ENCODE measurements at places on chromosomes 4 and X.
A peak's percentile ranks its signal among the peaks of the same experiment; 100 is the strongest.

- no peak for DNase-seq
Measured at GRCh38 chr4:119478446-119479179, 150.0 kb downstream of the PDE5A start.

DNA sequence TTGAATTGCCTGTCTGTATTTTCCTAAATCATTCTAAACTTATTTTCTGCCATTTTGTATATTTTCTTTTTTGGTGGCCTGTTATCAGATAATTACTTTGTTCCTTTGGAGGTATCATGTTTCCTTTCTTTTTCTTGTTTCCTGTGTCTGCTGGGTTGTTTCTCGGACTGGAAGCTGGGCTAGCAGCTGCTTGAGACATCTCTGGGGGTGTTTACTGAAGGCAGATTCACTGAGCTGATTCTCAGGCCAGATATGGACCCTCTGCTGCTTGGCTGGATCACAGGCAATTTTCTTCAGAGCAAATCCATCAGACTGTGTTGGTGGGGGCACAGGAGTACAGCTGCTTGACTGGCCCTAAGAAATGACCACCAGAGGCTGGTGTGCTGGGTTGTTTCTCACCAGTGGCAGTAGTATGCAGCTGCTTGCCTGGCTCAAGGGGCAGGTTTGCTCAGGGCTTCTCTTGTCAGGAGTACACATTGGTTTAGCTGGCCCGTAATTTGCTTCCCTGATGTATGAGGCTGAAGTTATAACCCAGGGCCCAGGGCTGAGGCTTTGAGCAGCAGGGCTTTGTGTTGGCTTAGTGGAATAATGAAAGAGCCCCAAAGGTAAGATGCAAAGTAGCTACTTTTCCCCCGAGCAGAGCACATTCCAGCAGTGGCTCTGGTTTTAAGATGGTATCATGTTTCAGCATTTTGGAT is 680.6 kb downstream of the TECRL start:
- DNase-seq = no peak

DNA sequence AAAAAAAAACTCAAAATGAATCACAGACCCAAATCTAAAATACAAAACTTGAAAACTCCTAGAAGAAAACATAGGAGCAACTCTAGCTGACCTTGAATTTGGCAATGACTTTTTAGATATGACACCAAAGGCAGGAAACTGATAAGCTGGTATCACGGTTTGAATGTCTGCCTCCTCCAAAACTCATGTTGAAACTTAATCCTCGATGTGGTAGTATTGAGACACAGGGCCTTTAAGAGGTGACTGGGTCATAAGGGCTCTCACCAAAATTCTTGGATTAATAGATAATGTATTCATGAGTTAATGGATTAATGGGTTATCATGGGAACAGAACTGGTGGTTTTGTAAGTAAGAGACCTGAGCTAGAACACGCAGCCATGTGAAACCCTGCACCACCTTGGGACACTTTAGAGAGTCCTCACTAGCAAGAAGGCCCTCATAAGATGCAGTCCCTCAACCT is 40.5 kb downstream of the FRYL start:
- DNase-seq = no peak

GRCh38 chr4:8730159-8730558 is 137.6 kb downstream of the CPZ start:
- DNase-seq = no peak

DNA sequence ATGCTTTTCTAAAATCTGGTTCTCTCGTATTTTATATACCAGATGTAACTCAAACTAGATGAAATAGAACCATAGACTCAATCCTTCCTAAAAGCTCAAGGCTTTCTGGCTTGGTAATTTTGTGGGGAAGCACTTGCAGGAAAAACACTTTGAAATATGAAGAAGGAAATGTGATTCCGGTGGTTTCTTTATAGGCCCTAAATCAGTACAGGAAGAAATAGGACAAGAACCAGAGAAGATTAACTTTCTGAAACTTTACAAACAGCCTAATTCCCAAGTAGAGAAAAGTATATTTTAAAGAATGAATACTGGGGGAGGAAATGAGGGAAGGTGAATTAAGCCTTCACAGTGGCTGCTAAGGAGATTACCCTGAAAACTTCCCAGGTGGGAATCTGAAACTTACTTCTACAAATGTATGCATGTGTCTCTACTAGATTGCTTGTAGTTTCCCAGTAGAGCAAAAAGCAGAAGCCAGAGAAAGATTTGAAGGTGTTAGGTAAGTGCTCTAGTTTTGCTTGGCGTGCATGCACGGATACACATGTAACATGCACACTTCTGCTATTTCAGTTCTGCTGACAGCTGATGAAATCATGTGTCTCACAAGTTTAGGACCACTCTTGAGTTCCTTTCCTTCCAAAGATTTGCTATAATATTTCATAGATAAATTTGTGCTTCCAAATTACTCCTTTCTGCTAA is 92.1 kb downstream of the AFF1 start:
- DNase-seq = no peak

DNA sequence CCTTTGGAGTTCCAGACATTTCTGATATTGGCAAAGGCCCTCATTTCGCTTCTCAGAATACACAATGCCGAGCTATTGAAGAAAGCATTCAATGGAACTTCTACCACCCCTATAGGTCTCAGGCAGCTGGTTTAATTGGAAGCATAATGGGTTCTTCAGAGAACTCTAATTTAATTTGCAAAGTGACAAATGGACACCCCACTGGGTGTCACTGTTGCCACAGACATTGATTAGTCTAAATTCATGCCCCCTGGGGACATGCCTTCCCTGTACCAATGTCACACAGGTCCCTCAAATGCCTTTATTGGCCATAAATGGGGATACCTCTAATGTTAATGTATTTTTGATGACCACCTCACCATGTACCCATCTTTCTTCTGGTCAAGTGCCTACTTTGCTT is 22.9 kb upstream of the TMEM255A start:
- DNase-seq = no peak

GRCh38 chr4:30842142-30842541 is 122.0 kb downstream of the PCDH7 start:
- no peak for DNase-seq

DNA sequence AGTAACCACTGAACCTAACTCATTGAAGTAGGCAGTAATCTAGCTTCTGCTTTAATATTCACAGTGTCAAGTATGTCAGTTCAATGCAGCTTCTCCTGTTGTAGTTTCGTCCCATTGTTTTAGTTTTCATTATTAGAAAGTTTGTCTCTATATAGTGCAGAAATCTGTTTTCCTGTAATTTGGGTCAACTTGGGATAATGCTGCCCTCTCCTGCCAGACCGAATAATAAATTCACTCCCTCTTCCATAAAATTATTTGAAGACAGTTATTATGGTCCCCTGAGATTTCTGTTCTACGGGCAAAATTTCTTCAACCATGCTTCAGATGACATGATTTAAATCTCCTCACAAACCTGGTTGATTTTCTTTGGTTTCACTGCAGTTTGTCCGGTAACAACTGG is 4.6 kb upstream of the LUZP4 start:
- DNase-seq = no peak

- DNase-seq = peak; percentile 64
Measured at GRCh38 chr4:8252301-8253173, 17.0 kb upstream of the HTRA3 start.

GRCh38 chrX:3549411-3549911 is 164.0 kb downstream of the PRKX start:
- no peak for DNase-seq

GRCh38 chr4:168651864-168652263 is 155.0 kb downstream of the PALLD start:
- no peak for DNase-seq

DNA sequence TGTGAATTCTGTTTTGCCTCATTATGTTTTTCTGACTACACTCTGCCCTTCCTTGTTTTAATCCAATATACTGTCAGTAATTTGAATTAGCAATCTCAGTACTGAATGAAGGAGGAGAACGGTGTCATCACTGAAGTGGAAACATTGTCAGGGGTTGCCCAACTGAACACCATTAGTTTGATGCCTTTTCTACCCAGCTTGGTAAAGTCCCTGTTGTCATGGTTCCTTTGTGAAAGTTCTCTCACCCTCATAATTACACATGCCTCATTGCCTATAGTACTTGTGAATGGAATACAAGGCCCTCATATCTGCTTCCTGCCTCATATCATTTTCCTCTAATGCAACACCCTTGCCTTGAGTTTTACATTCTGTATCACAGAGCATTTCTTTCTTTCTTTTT is 76.9 kb downstream of the RRAGB start:
- DNase-seq = no peak

DNA sequence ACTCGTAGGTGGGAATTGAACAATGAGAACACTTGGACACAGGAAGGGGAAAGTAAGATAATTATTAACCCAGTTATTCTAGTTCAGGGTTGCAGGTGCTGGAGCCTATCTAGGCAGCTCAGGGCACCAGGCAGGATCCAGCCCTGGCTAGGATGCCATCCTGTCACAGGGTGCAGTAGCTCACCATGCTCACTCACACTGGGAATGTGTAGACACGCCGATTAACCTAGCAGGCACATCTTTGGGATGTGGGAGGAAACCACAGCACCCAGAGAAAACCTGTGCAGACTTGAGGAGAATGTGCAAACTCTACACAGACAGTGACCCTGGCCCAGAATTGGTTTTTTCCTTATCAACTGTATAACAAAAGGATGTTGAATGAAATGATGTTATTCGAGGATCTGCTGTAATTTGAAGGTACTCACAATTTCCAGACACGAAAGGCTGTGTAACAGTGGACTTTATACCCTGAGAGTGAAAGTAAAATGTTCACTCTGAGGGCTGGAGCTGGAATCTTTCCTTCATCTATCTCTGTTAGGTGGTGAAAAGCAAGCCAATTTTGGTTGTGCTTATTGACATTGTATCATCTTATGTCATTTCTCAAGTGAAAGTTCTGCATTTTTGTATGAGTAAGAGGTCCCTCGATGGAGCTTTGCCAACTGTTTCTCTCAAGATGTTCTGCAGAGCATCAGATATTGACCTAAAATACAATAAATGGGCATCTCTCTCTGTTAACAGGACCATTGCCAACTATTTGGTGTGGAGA is 78.8 kb downstream of the PHEX start:
- no peak for DNase-seq

- no peak for DNase-seq
Measured at GRCh38 chrX:93591398-93591797, 82.0 kb downstream of the NAP1L3 start.

DNA sequence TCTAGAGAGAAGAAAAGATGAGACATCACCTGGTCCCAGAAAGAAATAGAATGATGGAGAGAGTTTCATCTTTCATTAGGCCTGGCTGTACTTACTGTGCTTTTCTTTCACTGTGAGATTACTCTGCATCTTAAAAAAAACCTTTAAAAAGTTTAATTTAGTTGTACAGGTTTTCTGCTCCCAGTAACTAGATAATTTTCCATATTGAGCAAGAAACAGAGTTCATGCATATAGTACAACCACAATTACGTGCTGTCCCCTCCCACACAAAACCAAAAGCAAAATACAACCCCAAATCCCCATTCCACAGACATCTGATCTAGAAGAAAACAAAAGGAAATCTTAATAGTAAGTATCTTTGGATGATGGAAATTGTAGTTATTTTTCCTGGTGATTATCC is 371.2 kb downstream of the SH2D1A start:
- no peak for DNase-seq

- no peak for DNase-seq
Measured at GRCh38 chr4:6277139-6277802, 7.6 kb downstream of the WFS1 start.

DNA sequence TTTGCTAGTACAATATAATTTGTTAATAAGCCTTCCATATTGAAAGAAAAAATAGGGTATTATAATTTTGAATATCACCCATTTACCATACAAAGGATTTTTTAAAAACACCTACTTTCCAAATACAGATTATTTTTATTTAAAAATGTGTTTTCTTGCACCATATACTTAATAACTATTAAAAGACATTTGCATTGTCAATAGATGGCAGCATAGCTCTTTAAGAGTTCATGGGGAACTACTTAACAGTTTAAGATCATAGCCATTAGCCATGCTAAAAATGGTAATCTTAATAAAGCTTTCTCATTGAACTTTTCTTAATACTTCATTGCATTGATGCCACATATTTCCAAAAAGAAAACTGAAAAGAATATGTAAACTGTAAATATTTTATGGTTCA is 1995.9 kb downstream of the C4orf33 start:
- DNase-seq = peak; percentile 39

DNA sequence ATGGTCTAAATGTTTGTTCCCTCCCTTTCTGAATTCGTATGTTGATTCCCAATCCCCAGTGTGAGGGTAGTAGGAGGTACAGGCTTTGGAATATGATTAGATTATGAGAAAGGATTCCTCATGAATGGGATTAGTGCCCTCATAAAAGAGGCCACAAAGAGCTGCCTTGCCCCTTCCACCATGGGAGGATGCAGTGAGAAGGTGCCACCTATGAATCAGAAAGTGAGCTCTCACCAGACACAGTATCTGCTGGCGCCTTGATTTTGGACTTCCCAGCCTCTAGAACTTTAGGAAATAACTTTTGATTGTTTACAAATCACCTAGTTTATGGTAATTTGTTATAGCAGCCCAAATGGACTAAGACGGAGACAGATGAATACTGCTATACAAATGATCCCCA is 3.6 kb downstream of the ATP10D start:
- no peak for DNase-seq

DNA sequence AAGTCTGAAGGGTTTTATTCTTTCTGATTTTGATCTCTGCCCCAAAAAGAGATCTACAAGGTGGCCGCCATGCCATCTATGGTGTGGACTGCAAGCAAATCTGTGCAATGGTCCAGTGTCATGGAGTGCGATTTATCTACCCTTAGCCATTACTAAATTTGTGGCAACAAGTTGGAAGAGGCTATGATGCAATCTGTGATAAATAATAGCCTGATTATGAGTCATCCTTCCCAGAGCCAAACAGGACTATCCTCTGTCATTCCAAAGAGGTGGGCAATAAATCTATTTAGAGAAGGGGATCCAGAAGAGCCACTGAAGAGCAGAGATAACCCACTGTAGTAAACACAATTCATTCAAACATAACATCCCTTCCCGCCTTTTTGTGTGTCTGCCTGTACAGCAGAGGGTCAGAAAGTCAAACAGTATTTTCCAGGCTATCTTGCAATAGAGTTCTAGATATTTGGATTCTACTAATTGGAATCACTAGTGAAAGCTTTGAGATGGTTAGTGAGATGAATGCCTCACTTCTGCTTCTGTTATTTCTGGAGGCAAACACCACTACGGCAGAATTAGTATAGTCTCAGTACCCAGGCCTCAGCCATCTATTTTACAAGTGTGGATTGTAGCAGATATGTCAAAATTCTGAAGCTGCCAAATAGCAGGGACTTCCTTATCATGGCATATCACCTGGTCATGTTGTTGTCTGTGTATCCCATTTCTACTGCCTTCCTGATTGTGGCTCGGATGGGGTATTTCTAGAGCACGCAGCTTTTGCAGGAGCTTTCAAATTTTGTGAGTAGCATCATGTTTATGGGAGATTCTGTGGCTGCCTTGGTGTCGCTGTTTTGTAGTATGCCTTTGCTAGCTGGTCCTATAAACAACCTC is 192.0 kb downstream of the SMIM20 start:
- DNase-seq = peak; percentile 67

GRCh38 chr4:21744046-21744445 is 204.5 kb downstream of the KCNIP4 start:
- no peak for DNase-seq

- peak; percentile 68 for DNase-seq
Measured at GRCh38 chrX:17078031-17078720, 131.7 kb downstream of the REPS2 start.

Measured in astrocyte (in vitro differentiated cells and primary cell).